Sigmoid colon (tissue), 7 donors: ENCODE measurements at places on chromosomes 3 and 15. TPM values are rescaled to one million over a fixed set of nuclear protein-coding genes. Genes with fewer than 3 reads are reported as not detected.
A peak's percentile ranks its signal among the peaks of the same experiment; 100 is the strongest.

The CP gene
- 5.5 TPM for total RNA-seq

The GCHFR gene
- 27.8 TPM for total RNA-seq

- DNase-seq, result no peak
These were observed 20.0 kb upstream of the PLCL2 start for GRCh38 chr3:16864610-16865313.

GRCh38 chr15:100731267-100732152 lies 129.1 kb downstream of the ASB7 start:
- no peak for DNase-seq

DNA sequence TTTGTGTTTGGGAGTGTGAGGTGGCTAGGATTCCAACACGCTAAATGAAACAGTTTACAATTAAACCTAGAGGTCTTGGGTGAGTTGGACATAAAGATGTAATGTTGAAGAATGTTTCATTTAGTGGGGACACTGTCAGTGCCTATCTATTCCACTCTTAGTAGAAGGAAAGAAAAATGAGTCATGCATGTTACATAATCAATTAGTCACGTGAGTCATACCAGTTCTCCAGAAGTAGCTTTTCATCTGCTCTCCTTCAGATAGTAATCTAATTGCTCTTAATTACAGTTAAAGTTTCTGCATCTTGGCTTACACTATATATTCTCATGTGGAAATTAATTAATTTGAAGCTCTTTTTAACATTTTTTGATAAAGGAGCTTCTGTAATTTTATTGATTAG lies 115.7 kb upstream of the P2RY1 start:
- no peak for DNase-seq

DNA sequence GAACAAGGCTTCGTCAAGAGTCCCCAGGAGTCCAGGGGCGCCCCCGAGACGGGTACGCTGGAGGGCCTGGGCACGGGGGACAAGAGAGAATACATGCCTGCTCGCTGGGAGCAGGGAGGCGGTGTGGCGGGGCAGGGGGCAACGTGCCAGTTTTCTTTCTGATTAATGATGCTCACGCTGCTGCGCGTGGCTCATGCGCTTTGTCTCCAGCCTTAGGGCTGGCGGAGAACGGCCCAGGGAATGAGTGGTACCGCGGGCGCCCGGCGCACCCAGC lies 408 bp upstream of the ARPP21 start:
- no peak for DNase-seq

GRCh38 chr3:89025185-89025584 lies 82.2 kb upstream of the EPHA3 start:
- no peak for DNase-seq

DNA sequence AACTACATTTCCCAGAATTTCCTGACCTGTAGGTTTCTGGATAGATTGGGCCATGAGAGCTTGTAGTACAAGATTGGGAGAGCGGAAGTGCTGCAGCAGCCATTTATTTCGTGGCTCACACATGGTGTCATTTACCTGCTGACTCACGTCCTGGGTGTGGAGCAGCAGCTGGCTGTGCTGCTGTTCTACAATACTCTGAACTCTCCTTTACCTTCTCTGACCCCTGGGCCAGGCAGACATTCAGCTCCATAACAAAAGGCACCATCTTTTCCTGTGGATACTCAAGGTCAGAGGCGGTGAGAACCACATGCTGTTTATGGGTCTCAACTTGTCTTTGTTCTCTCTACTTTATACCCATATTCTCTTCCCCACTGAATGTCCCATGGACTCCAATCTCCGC lies 490.2 kb downstream of the IGSF11 start:
- no peak for DNase-seq

DNA sequence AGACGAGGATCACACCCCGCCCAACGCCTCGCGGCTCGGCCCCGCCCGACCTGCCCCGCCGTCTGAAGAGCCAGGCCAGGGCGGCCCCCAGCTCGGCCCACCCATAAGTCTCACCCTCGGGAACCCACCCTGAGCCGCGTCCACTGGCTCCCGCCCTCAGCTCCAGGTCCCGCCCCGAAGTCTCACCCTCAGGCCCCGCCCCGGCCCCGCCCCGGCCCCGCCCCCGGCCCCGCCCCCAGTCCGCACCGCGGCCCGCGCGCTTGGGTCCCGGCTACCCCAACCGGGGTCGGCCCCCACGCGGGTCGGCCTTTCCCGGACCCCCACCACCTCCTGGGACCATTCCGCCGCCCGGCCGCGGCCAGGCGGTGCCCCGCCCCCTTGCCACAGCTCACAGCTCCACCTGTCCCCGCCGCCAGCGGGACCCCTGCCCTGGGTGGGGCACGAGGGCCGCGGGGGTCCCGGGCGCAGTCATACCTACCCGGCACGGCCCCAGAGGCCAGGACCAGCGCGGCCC lies 489 bp downstream of the CSPG5 start:
- DNase-seq, result no peak

DNA sequence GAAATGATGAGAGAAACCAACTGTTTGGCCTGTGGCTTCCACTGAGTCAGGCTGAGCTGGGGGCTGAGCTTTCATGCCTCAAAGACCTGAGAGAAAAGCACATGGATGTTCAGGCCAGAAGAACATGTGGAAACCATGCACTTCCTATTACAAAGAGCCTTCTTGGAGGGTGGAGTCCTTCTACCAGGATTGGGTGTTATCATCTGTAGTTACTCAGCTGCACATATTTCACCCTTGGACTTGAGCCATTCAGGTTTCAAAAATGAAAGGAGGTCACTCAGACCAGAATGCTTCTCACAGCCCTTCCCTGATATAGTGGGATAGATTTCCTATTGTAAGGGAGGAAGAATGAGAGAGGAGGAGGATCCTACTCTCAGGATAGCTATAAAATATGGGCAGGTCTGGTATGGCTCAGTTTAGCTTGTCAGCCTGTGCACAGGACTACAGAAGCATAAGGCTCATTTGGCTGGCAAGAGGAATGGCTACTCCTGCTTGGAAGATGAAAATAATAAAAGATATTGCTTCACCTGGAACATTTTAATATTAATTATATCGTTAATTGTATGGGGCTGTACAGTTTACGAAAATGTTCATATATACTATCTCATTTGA lies 173.6 kb upstream of the TMC3 start:
- DNase-seq, result no peak

DNA sequence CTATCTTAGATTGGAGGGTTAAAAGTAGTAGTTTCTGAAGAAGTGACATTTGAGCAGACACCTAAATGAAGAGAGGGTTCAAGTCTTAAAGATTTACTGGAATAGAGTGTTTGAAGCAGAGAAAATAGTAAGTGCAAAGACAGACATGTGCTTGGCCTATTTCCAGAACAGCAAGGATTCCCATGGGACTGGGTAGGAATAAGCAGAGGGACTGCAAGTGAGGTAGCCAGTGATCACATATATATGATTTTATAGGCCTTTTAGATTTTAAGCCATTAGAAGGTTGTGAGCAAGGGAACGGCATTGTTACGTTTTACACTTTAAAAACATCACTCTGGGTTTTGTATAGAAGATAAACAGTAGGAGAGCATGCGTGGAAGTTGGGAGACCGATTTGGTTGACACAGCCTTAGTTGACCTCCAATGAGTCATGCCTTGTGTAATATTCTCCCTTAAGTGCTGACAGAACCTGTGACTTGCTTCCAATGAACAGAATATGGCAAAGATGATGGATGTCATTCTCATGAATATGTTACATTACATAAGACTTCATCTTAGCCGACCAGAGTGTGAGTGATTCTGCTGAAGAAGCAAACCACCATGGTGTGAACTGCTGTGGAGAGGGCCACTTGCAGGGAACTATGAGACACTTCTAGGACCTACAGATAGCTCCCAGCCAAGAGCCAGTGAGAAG lies 37.1 kb upstream of the SLC4A7 start:
- DNase-seq, result peak; percentile 76

GRCh38 chr3:36876181-36876936 lies 68.5 kb downstream of the TRANK1 start:
- DNase-seq, result no peak

DNA sequence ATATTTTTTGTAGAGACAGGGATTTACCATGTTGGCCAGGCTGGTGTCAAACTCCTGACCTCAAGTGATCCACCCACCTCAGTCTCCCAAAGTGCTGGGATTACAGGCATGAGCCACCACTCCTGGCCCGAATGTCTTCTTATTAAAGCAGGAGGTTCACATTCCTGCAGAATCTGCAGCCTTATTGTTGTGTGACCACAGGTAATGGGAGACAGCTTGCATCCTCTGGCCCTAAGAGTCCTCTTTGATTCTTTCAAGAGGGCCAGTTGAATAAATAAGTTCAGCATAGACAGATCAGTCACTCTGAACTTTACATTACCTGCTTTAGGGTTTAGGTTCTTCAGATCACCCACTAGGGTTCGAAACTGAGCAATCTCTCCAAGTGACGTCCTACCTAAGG lies 172.9 kb upstream of the TOPAZ1 start:
- DNase-seq, result no peak

DNA sequence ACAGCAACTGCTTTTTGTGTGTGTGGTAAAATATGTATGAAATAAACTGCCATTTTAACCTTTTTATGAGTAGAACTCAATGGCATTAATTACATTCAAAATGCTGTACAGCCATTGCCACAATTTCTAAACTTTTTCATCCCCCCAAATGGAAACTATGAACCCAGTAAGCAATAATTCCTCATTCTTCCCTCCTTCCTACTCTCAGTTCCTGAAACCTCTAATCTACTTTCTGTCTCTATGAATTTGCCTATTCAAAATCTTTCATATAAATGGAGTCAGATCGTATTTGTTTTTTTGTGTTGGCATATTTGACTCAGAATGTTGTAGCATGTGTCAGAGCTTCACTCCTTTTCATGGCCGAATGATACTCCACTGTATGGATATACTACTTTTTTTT lies 5.3 kb upstream of the BLM start:
- DNase-seq, result no peak

GRCh38 chr15:64379216-64379960 lies 1.9 kb downstream of the PCLAF start:
- DNase-seq, result peak; percentile 28

DNA sequence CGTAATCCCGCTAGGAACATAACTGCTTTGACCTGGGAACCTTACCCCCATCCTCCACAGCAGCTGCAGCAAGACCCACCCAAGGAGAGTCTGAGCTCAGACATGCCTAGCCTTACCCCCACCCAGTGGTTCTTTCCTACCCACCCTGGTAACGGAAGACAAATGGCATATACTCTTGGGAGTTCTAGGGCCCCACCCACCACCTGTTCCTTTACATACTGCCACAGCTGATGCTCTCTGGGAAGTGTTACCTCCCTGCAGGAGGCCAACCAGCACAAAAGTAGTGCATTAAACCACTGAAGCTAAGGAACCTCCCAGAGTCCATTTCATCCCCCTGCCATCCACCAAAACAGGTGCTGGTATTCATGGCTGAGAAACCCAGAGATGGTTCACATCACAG lies 50.6 kb upstream of the AZI2 start:
- no peak for DNase-seq

- no peak for DNase-seq
These were observed 142.5 kb upstream of the EIF1B start for GRCh38 chr3:40166997-40167396.

DNA sequence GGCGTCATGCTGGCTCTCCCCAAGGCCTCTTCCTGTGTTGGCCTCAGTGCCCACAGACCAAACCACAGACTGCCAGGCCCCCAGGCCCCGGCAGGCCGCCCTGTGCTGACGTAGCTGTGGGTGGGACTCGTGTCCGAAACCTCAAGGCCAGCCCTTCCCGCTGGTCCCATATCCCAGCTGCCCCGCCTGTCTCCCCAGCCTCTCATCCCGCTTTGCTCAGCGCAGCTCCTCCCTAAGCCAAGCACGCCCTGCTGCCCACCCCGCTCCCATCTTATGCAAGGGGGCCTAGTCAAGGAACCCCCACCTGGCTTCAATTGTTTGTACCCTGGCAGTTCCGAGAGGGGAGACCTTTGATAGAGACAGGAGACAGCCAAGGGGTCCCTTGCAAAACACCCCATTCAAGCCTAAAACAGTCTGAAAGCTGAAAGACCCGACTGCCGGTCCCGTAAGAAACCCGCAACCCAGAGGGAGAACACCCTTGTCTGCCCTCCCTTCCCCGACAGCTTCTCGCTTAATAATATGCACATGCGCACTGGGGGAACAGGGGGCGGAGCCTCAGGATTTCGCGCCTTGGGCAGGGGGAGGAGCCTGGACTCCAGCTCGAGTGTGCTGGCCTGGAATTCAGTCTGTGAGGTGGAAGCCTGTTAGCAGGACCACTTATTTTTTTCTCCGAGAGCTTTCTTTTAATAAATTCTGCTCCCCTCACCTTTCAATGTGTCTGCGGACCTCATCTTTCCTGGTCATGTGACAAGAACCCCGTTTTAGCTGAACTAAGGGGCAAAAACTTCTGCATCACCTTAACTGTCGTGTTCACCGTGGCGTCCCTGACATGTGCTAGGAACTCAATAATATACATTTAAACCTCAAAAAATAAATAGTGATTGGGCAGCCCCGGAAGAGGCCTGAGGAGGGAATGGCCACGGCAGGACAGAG lies 17.2 kb downstream of the TNFAIP8L3 start:
- DNase-seq, result peak; percentile 84

DNA sequence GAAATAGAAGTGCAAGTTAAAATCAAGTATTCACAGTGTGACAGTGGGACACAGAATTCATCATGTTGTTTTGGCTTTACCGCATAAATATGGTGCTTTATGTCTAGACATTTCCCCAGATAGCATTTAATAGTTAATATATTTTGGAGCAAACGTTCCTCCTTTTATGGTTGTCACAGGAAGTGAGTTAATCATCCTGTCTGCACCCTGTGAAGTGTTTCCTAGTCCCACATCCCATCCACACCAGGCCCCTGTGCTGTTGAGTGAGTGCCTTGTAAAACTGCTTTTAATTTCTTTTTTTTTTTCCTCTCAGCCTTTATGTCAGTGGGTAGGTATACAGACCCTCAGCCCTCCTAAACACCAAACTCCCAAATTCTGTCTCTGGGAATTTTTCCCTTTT lies 393.7 kb downstream of the FEZF2 start:
- DNase-seq, result no peak

DNA sequence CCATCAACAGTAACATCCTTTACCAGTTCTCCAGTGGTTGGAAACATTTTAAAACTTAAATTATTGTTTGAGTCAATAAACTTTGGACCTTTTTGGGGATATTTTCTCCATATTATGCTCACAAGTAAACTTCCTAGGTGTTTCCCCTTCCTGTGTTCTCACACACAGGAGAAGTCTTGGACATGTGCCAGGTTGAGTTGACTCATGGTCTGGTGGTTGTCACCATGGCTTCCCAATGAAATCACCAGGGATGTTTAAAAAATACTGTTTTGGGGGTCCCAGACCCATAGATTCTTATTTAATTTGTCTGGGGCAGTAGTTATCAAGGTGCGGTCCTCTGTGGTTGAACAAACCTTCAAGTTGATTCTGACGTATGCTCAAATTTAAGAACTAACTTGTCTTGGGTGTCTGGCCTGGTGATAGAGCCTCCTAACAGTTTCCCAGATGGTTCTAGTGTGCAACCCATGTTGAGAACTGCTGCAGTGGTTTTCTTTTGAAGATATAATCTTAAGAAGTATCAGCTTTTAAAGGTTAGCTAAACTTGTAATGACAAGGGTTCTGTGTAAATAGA lies 291.8 kb downstream of the EDEM1 start:
- no peak for DNase-seq
